ENCODE measurements at places on chromosomes 3 and 15.

GRCh38 chr15:73249499-73249898 is 119.3 kb downstream of the HCN4 start:
- no peak for DNase-seq

GRCh38 chr15:85114886-85115285 is 133.2 kb downstream of the PDE8A start:
- DNase-seq = no peak

DNA sequence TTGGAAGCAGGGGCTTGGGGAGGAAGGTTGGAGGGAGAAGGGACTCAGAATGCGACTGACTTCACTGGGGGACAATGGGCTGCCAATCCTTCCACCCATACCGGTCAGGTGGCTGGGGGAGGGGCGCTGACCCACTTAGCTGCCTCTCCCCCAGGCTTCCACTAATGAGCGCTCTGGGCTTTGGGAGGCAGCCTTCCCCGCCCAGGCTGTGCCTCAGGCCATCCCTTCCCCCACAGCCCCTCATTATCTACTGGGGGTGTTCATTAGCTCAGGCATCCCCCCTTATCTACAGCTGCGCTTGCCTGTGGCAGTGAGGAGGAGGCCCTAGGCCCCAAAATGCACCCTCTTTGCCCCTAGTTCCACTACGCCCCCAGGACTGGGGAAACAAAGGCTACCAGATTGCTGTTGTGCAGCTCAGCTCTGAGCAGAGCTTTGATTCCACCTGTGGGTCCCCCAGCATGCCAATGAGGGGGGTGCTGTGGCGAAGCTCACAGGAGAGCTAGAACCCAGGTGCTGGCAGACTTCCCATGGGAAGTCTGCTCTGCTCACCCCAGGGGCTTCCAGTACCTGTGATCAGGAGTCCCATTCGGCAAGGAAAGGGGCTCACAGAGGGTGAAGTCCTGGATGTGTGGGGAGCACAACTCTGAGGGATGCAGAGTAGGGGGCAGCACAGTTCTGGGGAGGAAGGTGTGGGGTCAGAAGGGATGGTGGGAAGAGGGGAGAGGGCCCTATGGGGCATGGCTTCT is 29.4 kb upstream of the SEMA3F start:
- no peak for DNase-seq

DNA sequence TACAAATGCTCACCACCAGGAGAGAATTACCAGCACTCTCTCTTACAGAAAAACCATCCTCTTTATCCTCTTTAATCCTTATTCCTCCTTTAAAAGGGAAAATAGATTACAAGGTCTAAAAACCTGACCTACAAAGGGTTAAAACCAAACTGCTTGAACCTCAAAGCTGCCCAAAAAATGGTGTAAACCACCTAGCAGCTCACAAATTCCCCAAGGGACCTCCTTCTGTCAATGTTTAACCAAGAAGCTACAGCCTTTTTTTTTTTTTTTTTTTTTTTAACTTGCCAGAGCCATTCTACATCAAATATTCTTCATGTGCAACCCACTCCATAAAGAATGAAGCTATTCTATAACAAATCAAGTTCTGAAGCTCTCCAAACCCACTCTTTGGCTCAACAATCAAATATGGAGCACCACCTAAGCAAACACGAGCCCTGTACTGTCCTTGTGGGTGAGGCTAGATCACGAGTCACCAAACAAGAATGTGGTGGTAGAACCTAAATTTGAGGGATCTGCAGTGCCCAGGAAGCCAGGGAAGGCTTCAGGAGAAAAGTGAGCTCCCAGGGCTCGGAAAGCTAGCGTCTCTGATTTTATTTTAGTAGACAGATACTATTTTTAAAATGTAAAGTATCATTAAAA is 20.1 kb downstream of the OSBPL10 start:
- DNase-seq = no peak
